Posterior cingulate gyrus (tissue), 11 donors: ENCODE measurements at places on chromosomes 2 and 18.

DNA sequence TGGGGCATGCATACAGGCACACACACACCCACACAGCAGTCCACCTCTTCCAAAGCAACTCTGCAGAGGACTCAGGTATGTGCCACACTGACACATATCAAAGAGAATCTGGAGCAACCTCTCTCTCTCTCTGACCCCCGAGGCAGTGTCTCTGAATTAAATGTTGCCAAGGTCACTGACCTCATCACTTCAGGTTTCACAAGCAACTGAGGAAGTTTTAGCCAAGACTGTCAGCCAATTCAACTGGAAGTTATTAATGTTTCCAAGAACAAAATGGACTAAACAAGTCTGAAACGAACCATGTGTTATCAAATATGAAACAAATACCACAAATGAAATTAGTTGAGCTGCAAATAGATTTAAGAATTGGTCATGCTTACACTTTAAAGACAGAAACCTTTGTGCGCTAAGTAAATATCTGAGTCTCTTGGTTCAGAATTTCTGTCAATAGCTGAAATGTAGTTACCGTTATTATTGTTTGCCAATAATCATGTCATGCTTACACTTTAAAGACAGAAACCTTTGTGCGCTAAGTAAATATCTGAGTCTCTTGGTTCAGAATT lies 86.1 kb downstream of the SLC25A12 start:
- DNase-seq, result no peak

DNA sequence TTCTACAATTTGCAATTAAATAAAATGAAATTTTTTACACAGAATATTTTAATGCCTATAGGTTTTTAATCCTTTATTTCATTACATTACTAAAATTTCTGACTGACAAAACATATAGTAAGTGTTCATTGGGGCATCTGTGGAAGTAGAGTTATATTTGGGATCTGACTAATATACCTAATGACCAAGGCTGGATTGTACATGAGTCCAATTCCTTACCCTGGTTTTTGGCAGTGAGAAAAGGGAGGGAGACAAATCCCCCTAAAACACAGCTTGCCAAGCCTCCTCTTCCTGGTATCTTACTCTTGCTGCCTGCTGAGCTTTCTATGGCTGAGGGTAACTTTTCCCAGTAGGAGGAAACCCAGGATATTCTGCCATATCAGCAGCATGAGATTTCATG lies 149.4 kb upstream of the CDH20 start:
- no peak for DNase-seq

- DNase-seq, result no peak
These were observed 193.2 kb upstream of the HS6ST1 start for GRCh38 chr2:128511731-128512378.

DNA sequence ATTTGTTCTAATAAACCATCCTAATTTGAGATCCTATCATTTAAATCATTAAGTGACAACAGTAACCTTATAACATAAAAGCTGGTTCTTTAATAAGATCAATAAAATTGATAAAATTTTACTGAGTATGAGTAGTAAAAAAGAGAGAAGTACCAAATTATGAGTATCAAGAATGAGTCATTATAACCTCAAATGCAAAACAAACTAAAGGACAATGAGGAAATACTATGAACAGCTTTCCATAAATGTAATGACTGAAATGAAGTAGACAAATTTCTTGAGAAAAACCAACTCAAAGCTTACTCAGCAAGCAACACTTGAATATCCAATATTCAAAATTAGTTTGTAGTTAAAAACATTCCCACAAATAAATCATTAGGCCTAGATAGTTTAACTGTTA lies 433.0 kb downstream of the ZEB2 start:
- DNase-seq, result no peak

- no peak for DNase-seq
These were observed 1.3 kb downstream of the RASGRP3 start for GRCh38 chr2:33477473-33478468.

DNA sequence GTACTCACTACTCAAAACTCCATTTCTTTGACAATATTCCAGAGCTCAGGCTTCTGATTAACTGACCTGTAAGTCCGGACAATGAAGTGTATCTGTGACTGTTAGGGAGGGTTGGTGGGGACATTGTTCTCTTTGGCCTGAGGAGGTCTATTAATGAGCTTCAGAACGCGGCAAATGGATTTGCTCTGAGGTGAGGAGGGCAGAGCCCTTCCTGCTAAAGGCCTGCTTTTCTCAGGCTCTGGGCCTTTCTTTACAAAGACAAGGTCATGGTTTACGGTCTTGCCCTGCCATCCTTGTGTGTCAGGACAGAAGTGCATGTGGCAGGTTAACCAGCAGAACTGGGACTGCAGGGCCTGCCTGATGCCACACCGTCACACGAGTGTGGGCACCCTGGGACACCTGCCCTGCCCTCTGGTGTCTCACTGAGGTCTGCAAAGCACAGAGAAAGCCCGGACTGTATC lies 7.2 kb downstream of the ALKAL2 start:
- no peak for DNase-seq

DNA sequence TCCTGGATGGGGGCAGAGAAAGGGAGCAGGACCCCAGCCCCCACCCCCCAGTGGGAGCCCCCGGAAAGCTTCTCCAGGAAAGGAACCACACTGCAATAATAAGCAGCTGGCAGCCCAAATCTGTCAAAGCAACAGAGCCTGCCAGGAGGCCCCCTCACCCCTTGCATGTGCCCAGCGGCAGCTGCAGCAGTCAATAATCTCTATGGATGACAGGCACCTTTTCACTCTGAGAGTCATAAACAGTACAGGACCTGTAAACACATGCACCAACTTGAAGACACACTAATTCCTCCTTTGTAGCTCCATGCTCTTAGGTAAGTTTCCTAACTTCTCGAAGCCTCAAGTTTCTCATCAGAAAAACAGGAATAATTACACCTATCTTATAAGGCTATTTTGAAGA lies 26.2 kb upstream of the KDM3A start:
- DNase-seq, result no peak

- no peak for DNase-seq
These were observed 75.5 kb upstream of the KLF7 start for GRCh38 chr2:207241198-207241597.

DNA sequence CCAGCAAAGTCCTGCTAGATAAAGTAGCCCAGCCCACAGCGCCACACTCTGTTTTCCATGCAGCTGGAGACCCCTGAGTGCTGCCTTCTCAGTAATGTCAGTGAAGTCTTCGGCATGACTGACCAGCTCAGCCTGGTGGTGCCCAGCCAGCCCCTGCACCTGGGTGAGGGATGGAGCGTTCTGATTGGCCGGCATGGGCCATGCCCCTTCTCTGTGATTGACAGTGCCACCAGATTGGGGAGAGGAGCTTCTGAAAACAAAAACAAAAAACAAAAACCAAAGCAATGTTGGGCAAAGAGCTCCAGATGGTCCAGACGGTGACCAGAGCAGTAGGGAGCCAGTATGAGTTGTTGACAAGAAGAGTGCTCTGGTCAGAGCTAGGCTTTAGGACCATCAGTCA lies 122.6 kb downstream of the DYSF start:
- peak; percentile 65 for DNase-seq

DNA sequence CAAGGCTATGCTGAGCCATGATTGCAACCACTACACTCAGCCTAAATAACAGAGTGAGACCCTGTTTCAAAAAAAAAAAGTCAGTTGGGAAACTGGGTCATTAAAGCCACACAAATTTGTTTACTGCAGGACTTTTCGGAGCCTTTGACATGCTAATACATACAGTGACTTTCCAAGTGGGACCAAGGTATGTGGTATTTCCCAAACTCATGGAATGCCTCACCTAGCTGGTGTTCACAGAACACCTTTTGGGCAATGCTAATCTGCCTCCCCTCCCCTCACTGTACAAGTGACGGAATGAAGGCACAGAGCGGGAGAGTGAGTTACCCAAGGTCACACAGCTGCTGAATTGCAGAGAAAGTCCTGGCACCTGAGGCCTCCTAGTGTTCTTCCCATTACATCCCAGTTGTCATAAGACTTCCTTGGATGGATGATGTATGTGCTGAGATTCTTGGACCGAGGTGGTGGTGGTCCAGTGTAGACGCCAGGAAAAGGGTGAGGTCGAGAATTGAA lies 30.7 kb downstream of the ATOH8 start:
- no peak for DNase-seq

DNA sequence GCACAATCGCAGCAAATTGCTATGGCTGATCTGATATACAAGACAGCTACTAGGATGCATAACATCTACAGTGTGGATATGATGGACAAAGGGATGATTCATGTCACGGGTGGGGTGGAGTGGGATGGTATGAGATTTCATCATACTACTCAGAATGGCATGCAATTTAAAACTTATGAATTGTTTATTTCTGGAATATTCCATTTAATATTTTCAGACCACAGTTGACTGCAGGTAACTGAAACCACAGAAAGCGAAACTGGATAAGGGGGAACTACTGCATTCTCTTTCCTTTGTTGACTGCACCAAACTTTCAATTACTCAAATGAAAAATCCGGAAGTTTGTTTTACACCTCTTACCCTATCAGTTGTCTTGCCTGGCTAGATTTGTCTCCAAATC lies 94.4 kb upstream of the NEUROD1 start:
- DNase-seq, result no peak

DNA sequence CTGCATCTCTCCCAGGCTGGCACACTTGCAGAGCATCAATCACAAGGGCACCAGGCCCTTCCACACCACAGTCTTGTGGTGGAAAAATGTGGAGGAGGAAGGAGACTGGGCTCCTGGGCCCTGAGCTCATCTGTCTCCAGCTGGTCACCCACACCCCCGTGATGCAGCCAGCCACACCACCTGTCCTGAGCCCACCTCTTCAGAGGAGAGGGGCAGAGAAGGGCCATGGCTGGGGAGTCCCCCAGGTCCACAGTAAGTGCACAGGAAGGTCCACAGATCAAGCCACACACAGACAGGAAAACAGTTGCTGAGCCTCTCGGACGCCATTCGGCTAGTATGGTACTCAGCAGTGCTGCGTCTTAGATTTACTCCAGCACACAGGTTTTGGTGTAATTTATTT lies 203.5 kb upstream of the SALL3 start:
- no peak for DNase-seq

DNA sequence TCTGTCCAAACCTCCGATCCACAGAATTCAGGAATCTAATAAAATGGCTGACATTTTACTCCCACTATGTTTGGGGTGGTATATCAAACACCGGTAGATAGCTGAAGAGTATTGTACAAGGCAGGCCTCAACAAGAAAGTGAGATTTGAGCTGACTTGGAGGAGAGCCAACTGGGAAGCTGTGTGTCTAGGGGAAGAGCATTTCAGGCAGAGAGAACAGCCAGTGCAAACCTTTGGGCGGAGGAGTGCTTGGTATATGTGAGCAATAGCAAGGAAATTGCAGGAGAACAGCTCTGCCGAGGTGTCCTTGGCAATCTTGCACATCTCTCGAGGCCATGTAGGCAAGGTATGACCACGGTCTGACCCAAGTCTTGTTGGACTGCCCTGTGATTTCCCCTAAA lies 1.8 kb upstream of the MERTK start:
- no peak for DNase-seq

DNA sequence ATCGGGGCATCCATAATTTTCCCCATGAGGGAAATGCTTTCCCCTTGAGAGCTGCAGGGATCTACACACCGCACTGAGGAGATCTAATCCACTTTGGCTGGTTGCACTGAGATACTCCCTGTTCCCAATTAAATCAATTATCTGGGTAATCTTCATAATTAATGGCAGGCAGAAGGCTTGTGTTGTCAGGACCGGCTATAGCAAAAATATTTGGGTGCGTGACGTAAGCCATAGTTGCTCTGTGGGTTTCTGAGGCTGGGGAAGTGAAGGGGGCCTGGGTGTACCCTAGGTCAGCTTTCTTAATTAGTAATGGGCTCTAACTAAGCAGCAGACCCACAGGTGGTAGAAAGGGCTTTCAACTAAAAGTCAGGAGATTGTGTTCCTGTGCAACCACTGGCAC lies 62.8 kb upstream of the UPP2 start:
- DNase-seq, result no peak

- DNase-seq, result no peak
These were observed 1355.4 kb upstream of the ACVR2A start for GRCh38 chr2:146489386-146489785.

DNA sequence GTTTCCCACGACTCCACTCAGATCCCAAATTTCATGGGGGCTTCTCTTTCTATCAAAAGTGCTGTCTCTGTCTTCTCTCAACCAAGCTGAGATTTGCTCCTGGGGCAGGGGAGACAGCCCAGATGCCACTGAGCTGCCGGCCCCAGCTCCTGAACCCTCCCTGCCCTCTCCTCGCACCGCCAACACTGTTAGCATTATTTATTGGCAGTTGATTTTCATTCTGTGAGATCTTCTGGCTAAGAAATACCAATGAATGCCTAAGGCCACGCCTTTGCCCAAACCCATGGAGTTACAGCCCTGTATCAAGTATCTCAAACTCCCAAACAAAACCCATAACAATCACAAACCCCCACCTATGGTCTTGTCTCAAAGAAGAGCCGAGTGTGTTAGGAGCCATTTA lies 153.0 kb upstream of the TWIST2 start:
- no peak for DNase-seq
